ENCODE measurements at places on chromosomes 4 and X.

DNA sequence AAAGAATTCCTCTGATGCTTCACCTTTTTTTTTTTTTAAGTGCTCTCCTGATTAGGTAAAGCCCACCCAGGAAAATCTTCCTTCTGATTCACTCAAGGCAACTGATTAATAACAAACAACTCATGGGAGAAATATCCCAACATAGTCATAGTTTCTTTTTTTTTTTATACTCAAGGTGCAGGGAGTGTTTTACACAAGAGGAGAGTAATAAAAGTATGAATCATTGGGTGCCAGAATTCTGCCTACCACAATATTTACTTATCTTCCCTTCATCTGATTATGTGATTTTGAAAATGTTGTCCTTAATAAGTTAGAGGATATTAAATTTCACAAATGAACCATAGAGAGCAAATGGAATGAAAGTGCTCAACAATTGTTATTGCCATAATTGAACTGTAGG, 329.9 kb downstream of the TECRL start:
- DNase-seq = no peak

DNA sequence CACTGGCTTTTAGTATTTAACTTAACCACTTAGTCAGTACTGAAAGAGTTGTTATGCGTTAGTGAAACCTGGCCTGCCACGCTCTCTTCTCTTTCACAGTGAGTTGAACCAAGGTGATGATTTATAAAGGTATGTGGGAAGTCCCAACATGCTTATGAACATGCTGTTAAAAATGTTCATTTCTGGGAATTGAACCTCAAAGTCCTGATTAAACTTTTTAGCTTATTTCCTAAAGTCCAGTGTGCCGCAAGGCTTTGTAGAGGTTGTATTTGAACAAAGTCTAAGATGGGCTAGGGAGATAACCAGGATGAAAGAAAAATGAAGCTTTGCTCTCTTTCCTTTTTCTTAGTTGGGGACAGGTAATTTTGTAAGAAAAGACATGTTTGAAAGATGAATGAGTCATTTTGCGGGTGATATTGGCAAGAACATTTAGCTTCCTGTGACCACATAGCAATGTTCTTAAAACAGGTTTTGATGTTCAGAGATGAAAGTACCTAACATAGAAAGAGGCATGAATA, 270.3 kb downstream of the DTHD1 start:
- DNase-seq = no peak

DNA sequence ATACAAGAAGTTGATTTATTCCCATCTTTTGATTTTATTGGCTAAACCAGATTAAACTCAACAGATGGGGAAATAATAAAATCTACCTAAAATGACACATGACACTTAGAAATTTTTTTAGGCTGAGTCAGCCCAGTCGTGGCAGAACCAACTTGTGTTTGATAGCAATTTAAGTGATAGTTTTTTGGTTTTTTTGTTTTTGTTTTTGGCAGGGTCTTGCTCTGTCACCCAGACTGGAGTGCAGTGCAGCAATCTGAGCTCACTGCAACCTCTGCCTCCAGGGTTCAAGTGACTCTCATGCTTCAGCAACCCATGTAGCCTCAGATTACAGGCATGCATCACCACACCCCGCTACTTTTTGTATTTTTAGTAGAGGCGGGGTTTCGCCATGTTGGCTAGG, 370.3 kb upstream of the NOCT start:
- DNase-seq = no peak

DNA sequence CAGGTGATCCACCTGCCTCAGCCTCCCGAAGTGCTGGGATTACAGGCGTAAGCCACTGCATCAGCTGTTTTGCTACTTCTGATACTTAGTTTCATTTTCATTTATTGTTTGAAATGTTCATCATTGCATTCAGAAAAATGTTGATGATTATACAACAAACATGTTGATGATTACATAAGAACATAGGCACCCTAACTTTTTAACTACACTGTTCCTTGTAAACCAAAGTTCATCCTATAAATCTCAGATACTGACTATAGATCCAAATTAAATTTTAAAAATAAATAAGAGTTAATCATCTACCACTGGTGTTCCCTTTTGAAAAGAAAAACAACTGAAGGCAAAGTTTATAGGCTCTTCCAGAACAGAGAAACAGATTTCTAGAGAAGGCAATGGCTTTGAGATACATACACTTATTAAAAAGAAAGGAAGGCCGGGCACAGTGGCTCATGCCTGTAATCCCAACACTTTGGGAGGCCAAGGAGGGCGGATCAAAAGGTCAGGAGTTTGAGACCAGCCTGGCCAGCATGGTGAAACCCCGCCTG, 23.4 kb downstream of the TRIM75 start:
- no peak for DNase-seq

GRCh38 chr4:150348079-150348478, 233.9 kb upstream of the MAB21L2 start:
- DNase-seq = no peak
